ENCODE measurements at places on chromosomes 6 and 20. TPM values are rescaled to one million over a fixed set of nuclear protein-coding genes. Genes with fewer than 3 reads are reported as not detected.

The TNFRSF21 gene
- 10.2 TPM for total RNA-seq

The CLPSL2 gene
- not detected for total RNA-seq

DNA sequence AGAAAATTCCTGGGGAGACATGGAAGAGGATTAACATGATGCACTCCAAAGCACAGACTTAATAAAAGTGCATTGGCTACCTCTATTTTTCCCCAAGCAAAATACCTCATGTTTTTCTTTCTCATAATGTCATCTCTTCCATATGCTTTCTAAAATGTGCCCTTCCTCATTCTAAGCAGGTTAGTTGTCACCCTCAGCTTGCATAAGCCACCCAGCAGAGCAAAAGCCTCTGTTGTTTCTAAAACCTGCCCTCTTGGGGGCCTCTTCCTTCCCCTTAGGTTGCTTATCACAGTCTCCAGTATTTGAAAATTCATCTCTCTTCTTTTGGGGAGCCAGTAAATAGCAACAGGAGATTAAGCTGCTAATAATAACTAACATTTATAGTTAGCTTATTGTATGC is 183.6 kb upstream of the FLRT3 start:
- no peak for DNase-seq

The BACH2 gene
- 6.2 TPM for total RNA-seq

- no peak for DNase-seq
Observed at GRCh38 chr6:143128681-143129015, 68.0 kb downstream of the AIG1 start.

The GSTA1 gene
- total RNA-seq = 2.0 TPM

The ADGB gene
- not detected for total RNA-seq

The SPINT4 gene
- total RNA-seq = not detected

The GMEB2 gene
- 11.0 TPM for total RNA-seq

GRCh38 chr20:63430891-63431290 is 41.6 kb downstream of the KCNQ2 start:
- no peak for DNase-seq

DNA sequence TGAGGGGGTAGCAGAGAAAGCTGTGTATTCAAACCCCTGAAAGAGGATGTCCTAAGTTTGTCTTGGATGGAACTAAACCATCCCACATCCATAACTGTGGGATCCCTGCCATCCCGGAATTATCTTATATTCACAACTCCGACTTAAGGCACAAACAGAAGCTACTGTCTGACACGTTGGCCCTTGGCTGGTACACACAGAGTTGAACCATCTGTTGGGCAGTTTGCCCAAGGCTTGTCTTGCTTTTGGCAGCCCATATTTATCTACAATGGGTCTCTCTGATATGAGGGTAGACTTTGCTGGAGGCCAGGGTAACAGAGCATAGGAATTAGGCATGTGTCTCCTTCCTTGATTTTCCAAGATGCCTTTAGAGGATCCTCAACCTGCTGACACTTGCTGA is 116.6 kb upstream of the PROKR2 start:
- DNase-seq = no peak

Measured in breast epithelium (tissue), 4 donors.